ENCODE measurements at places on chromosomes 6 and 20. TPM values are rescaled to one million over a fixed set of nuclear protein-coding genes. Genes with fewer than 3 reads are reported as not detected.

GRCh38 chr6:36963451-36964290 is 9.1 kb downstream of the PI16 start:
- no peaks in the 10 kb centered on the region for H3K27me3 ChIP-seq
- peaks cover 13% of the 10 kb centered on the region for H3K4me1 ChIP-seq

- DNase-seq: no peak
- H3K27ac ChIP-seq: peak overlapping the region; percentile 82
- H3K27me3 ChIP-seq: no peaks in the 10 kb centered on the region
These were observed 668 bp upstream of the RPP40 start for GRCh38 chr6:5004373-5005037.

GRCh38 chr6:45724511-45724910 is 291.1 kb downstream of the CLIC5 start:
- DNase-seq: no peak
- H3K4me1 ChIP-seq: peaks cover 13% of the 10 kb centered on the region
- no peaks in the 10 kb centered on the region for H3K36me3 ChIP-seq

DNA sequence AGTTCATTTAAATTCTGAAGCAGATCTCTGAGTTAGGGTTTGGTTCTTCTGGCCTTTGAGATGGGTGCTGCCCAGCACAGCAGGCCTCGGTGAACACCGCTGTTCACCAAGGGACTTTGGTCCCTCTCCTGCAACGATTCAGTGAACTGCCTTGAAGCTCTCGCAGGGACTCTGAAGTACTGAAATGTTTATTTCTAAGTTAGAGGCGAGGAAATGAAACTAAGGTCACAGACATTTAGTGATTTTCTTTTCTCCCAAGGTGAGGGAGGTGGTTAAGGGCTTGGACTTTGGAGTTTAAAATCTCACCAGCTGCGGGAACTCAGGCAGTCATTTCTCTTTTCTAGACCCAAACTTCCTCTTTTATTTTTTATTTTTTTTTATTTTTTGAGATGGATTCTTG is 26.2 kb downstream of the E2F3 start:
- no peak for DNase-seq
- no peak overlapping the region for H3K27ac ChIP-seq
- H3K27me3 ChIP-seq: no peaks in the 10 kb centered on the region
- peaks cover 31% of the 10 kb centered on the region for H3K36me3 ChIP-seq
- no peaks in the 10 kb centered on the region for H3K4me1 ChIP-seq

HRH3 gene
- total RNA-seq: not detected

GRCh38 chr6:149933461-149933860 is 8.4 kb upstream of the ULBP2 start:
- H3K4me1 ChIP-seq: peaks cover 4% of the 10 kb centered on the region
- H3K36me3 ChIP-seq: no peaks in the 10 kb centered on the region

DNA sequence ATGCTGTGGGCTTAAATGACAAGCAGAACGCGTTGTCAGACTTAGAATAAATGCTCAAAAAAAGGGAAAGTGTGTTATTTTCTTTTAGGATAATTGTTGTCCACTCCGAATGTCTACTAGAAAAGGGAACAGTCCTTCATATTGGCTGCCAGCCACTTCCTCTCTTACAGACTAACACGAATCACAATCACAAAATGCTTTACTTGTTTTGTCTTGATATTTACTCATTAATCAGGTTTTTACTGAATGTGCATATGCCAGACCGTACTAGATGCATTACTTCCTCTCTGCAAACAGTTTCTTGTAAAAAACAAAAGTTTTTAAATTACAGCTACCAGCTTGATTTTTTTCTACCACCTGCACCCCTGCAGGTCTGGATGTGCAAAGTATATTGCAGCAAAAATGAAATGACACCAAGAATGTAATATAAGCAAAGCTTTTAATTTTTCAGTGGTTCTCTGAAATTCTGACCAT is 821 bp downstream of the DHX35 start:
- H3K4me3 ChIP-seq: peak overlapping the region; percentile 86
- peak overlapping the region; percentile 75 for H3K27ac ChIP-seq
- H3K4me1 ChIP-seq: peaks cover 16% of the 10 kb centered on the region

GRCh38 chr20:64222291-64222735 is 33.2 kb upstream of the PCMTD2 start:
- peaks cover 24% of the 10 kb centered on the region for H3K27me3 ChIP-seq
- no peak for DNase-seq
- no peak overlapping the region for H3K4me3 ChIP-seq
- no peaks in the 10 kb centered on the region for H3K36me3 ChIP-seq
- H3K4me1 ChIP-seq: no peaks in the 10 kb centered on the region

EEF1A2 gene
- total RNA-seq: 13.0 TPM

GRCh38 chr6:143971482-143972205 is 36.4 kb downstream of the PLAGL1 start:
- no peak for DNase-seq
- no peak overlapping the region for H3K27ac ChIP-seq
- H3K36me3 ChIP-seq: no peaks in the 10 kb centered on the region
- H3K27me3 ChIP-seq: no peaks in the 10 kb centered on the region
- 0 out of 2 replicates have a peak, but pooled peaks cover 7% of the 10 kb centered on the region for H3K4me1 ChIP-seq

DNA sequence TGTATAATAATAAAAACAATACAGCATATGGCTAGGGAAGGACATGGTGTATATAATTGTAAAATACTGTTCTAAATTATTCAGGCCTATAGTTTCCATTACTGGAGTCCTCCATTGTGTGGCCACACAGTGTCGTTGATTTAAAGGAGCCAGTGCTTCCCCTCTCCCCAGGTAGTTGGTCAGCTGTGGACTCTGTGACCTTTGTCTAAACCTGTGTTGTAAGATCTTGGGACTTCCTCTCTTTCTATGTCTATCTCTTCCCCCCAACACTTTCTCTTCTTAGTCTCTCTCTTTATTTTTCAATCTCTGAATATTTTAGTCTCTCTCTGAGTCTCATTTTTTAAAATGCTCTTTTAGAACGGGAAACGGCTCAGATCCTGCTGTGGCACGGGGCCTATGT is 35.6 kb downstream of the BRPF3 start:
- H3K36me3 ChIP-seq: peaks cover 59% of the 10 kb centered on the region
- DNase-seq: no peak
- H3K27me3 ChIP-seq: no peaks in the 10 kb centered on the region
- H3K27ac ChIP-seq: no peak overlapping the region

DNA sequence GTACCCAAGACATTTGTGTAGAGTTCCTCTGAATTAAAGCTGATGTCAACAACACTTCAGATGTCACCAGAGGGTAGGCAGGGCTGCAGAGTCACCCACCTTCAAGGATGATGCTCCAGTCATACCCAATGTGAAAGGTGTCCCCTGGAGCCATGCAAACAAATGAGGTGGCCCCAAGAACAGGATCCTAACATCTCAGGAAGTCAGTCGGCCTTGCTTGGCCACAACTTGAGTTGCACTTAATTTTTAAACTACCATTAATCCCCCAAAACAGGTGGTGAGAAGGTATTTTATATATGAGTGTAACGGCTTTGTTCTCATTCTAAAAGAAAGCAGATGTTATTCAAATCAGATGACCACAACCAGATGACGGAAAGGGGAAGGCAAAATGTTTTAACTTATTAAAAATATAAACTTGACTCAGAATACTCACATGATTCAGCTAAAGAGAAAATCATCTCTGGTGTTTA is 21.1 kb upstream of the SERPINB1 start:
- no peaks in the 10 kb centered on the region for H3K36me3 ChIP-seq
- DNase-seq: no peak
- H3K27ac ChIP-seq: no peak overlapping the region
- no peak overlapping the region for H3K4me3 ChIP-seq
- H3K27me3 ChIP-seq: no peaks in the 10 kb centered on the region

DNA sequence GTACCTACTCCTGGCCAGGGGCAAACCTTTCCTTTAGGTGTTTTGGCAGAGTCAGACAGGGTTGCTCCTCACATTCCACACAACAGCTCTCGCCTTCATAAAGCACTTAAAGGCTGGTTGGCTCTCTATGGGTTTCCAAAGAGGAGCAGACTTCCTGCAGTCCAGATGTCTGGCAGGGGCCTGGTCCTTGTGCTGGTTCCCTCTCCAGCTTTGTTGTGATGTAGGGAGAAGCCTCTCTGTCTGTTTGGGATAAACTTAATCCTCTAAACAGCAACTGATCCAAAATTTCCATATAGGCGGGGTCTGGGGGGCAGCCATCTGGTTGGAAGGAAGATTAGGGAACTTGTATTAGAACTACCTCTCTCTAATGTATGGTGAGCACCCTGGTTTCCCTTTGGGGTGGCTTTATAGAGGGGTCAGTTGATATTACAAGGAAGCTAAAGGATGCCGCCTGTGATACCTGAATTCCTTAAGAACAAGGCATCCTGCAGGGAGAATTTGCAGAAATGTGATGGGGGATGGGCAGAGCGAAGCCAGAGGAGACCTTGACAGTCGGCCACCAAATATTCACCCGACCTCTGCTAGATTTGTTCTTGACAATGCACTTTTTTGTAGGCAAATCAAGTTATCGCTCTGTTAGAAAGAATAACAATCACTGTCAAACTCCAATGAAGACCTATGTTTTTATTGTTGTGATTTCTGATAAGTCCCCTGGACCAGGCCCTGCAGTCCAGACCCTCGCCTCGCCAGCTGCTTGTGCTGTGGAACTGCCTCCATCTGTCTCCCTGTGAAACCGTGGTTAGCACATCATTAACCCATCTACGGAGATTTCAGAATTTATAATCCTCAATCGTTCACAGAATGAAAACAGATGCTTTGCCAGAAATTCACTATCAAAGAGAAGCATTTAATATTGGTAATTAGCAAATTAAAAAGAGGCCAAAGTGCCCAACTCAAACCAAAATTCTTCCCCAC is 94.0 kb upstream of the RALGAPA2 start:
- H3K4me1 ChIP-seq: no peaks in the 10 kb centered on the region
- H3K36me3 ChIP-seq: no peaks in the 10 kb centered on the region
- no peak overlapping the region for H3K27ac ChIP-seq
- no peaks in the 10 kb centered on the region for H3K27me3 ChIP-seq
- H3K4me3 ChIP-seq: no peak overlapping the region
- no peak for DNase-seq

DNA sequence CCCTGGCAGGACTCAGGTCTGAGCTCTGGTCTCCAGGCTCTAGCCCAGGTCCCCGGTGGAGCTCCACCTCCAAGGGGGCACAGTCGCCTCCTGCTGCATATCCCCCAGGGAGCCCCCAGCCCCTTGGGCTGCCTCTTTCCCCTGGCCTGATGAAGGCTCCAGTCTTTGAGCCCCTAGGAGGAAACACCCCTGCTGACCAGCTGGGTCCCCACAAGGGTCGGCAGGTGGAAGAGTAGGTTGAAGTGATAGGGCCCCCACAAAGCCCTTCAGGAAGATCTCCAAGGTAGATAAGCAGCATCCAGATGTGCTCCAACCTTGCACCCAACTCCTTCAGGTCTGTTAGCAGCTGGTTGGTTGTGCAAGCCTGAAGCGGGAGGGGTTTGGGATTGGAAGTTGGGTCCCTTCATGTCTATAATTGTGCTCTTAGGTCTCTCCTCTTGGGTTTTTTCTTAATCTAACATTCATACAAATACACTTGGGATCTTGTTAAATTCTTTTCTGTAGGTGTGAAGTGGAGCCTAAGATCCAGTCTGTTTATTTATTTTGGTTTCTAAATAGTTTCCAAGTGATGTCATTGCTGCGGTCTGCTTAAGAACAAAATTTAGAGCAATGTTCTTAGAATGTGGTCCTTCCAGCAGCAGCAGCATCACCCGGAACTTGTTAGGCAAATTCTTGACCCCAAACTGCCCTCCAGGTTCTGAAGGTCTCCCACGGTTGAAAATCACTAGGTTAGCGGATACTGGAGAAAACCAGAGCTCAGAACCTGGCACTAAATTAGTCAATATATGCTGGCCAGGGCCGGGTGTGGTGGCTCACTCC is 5.1 kb downstream of the UBE2C start:
- peak; percentile 80 for DNase-seq
- H3K36me3 ChIP-seq: peaks cover 47% of the 10 kb centered on the region
- no peak overlapping the region for H3K27ac ChIP-seq
- no peaks in the 10 kb centered on the region for H3K27me3 ChIP-seq
- no peak overlapping the region for H3K4me3 ChIP-seq
- H3K4me1 ChIP-seq: peaks cover 48% of the 10 kb centered on the region

DNA sequence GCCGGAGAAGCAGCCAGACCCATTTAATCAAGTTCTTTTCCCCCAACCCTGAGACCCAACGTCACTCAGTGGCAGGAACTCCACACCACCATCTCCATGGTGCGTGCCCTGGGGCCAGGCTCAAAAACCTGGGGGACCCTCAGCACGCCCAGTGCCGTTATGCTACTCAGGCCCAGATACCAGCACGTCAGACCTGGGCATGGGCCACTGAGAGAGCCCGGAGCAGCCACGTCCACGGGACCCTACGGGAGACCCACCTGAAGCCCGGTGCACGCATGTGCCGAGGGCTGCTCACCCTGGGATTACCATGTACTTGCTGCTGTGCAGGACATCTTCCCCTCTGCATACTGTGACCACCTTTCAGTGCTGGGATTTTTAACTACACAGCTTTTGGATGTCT is 13.8 kb downstream of the SLC2A4RG start:
- H3K27ac ChIP-seq: no peak overlapping the region
- no peak for DNase-seq
- no peaks in the 10 kb centered on the region for H3K36me3 ChIP-seq
- no peaks in the 10 kb centered on the region for H3K4me1 ChIP-seq

SAMD5 gene
- 16.2 TPM for total RNA-seq

PLEKHG1 gene
- 0.08 TPM for total RNA-seq

LIME1 gene
- total RNA-seq: 38.5 TPM

DNA sequence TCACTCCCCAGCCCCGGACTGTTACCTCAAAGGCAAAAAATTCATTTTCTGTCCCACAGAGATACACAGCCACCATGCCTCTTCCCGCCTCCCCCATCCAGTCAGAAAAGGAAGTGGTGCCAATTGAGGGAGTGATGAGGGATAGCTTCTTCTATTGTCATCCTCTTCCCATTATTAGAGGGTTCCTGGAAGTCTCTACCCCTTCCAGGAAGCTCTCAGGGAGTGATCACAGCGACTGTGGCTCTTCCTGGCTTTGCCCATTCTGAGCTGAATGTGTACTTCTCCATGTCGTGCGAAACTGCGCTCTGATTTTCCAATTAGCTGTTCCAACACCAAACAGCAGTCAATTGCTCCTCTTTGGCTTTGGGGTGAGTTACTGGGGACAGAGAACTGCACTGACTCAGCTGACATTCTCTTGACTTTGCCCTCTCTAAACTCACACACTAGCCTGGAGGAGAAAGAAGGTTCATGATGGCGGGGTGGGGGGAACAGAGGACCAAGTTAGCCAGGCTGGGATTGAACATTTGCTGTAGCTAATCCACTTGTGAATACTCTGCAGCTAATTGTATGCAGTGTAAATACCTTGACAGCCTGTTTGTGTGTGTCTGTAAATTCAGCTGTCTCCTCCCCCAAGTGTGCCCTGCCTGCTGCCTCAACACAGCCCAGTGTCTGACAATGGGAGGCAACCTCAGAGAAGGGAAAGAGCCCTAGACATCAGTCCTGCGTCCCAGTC is 2.4 kb upstream of the MDGA1 start:
- H3K4me3 ChIP-seq: no peak overlapping the region
- H3K27ac ChIP-seq: no peak overlapping the region
- H3K36me3 ChIP-seq: peaks cover 3% of the 10 kb centered on the region
- H3K4me1 ChIP-seq: peaks cover 31% of the 10 kb centered on the region
- DNase-seq: no peak
